ENCODE measurements at places on chromosomes 12 and 14. TPM values are rescaled to one million over a fixed set of nuclear protein-coding genes. Genes with fewer than 3 reads are reported as not detected.

DNA sequence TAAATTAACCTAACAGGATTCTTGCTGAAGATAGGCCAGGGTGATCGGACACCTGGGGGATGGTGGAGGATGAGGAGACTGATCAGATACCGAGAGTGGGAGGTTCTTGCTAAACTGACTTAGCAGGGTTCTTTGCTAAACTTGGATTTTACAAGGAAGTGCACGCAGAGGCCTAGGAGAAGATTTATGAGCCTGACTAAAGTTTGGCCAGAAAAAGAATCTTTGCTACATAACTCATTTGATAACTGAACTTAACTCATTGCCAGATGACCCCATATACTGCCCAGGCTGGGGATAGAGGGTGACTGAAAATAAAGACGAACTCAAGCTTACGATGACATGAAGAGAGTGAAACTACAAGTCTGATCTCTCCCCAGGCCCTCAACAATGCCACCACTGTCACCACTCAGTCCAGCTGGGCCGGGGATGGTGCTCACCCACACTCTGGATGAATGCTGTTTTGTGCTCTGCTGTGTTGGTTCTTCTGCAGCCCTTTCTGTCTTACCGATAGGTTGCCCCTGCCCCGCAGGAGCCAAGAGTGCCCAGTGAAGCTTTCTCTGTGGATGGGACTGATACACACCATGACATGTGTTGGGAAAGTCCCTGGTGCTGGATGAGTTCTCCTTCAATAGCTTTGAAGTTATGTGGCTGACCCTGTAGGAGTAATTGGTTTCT is 29.0 kb downstream of the PPFIBP1 start:
- no peaks in the 10 kb centered on the region for H3K27me3 ChIP-seq
- peak overlapping the region; percentile 71 for H3K27ac ChIP-seq
- no peaks in the 10 kb centered on the region for H3K36me3 ChIP-seq
- H3K4me3 ChIP-seq: no peak overlapping the region
- no peak for DNase-seq

DNA sequence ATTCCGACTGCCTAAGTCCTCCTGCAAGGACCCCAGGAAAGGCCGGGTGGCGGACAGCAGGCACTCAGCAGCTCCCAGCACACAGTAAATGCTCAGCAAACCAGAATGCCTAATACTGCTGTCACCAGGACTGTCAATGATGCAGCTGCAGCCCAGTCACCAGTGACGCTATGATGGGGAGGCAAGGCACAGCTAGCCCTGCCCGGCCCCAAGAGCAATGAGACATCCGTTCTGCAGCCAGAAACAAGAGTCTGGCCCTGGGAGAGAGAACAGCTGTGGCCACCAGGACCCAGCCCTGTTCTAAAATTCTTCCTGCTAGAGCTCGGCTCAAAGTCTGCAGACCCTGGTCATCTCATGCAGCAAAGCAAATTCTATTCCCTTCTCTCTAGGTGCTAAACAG is 69.8 kb downstream of the NCOR2 start:
- peak overlapping the region; percentile 74 for H3K27ac ChIP-seq
- peaks cover 17% of the 10 kb centered on the region for H3K36me3 ChIP-seq
- no peaks in the 10 kb centered on the region for H3K27me3 ChIP-seq
- peak; percentile 89 for DNase-seq

DNA sequence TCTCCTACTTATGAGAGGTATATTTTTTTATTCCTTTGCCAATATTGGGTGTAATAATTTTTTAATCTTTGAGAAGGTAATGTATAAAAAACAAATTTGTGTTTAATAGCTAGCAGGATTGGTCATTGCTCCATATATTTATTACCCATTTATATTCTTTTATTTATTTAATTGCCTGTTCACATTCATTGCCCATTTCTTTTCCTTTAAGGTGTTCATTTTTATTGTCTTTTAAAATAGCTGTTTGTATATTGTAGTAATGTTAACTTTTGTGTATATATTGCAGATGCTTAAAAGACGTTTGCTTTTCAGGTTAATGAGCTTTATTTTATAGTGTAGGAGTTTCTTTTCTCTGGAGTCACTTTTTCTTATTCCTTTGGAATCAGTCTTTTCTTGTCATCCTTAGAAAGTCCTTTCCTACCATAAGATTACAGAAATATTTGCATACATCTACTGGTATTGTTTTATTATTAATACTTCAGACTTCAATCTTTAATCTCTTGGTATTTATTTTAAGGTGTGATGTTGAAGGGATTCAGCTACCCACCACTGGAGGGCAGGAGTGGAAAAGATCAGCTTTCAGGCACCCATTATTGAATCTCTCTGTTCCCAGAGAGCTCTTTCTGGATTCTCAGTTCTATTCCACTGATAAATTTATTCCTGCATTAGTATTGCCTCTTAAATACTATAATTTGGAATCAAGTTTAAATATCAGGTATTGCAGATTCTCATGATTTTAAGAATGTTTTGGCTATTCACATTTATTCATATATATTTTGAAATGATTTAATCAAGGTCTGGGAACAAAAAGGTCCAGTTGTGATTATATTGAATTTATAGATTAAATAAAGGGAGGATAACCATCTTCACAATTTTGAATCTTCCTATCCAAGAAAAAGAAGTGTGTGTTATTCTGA is 17.3 kb downstream of the PPM1A start:
- no peak overlapping the region for H3K4me3 ChIP-seq
- H3K4me1 ChIP-seq: no peaks in the 10 kb centered on the region
- no peak for DNase-seq
- H3K36me3 ChIP-seq: no peaks in the 10 kb centered on the region
- H3K27ac ChIP-seq: no peak overlapping the region

GRCh38 chr14:53999061-53999488 is 42.5 kb upstream of the BMP4 start:
- H3K27me3 ChIP-seq: no peaks in the 10 kb centered on the region
- no peak overlapping the region for H3K4me3 ChIP-seq
- DNase-seq: no peak
- H3K4me1 ChIP-seq: no peaks in the 10 kb centered on the region
- H3K36me3 ChIP-seq: no peaks in the 10 kb centered on the region

DNA sequence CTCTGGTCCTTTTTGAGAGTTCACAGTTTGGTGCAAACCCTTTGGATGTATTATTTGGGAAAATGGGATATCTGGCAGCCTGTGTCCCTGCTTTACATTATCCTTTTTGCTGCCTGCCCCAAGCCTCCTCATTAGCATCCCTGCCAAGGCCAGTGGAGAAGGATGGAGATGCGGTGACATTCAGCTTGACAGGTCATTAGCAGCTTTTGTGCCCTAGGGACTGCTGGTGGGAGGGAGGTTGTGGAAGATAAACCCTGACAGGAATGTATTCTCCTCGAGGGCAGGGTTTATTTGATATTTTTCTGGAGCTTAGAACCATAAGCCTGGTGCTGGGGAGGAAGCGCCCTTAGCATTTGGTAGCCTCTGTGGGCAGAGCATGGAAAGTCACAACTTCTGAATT is 49.3 kb downstream of the PTPN11 start:
- no peaks in the 10 kb centered on the region for H3K27me3 ChIP-seq
- no peaks in the 10 kb centered on the region for H3K4me1 ChIP-seq
- no peak overlapping the region for H3K27ac ChIP-seq

DNA sequence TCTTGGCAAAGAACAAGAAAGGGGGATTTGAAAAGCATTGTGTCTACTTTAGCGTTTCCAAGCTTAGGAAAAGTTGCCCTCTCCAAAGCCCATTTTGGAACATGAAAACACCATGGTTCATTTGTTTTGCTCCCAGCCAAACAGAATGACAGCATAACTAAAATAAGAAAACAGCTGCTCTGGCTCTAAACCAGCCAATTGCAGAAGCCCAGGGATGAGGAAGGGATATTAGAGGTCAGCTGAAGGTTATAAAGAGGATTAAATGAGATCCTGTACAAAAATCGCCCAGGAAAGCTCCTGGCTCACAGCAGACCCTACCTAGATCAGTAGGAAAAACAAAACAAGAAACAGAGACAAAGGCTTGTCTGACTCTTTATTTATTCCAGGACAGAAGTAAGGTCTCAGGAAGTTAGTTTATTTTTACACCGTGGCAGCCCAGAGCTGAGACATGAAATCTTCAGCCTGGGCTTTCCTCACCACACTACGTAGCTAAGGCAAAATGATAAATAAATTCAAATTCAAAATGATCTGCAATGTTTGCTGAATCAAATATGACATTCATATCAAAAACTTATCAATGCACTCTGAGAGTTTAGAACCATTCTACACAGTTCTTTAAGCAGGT is 25.9 kb downstream of the SPX start:
- no peaks in the 10 kb centered on the region for H3K36me3 ChIP-seq
- H3K27me3 ChIP-seq: no peaks in the 10 kb centered on the region
- no peak overlapping the region for H3K4me3 ChIP-seq
- no peak for DNase-seq
- H3K4me1 ChIP-seq: no peaks in the 10 kb centered on the region

DNA sequence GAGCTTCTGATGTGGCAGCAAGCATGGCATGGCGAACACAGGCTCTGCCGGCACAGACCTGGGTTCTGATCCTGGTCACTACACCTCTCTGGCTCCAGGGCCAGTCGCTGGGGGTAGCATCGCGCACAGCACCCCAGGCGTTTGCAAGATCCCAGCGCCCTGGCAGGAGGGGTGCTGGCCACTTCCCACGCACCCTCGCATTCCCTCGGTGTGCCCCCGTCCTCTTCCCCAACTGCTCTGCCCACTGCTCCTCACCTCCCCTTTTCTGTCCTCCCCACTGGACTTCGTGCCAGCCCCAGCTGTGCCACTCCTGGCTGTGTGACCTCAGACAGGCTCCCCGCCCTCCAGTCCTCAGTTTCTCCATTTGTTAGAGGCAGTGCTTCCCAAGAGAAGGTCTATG is 2.8 kb downstream of the CDK2AP1 start:
- H3K27ac ChIP-seq: peak overlapping the region; percentile 83
- no peak for DNase-seq
- peaks cover 8% of the 10 kb centered on the region for H3K36me3 ChIP-seq
- no peaks in the 10 kb centered on the region for H3K27me3 ChIP-seq
- H3K4me1 ChIP-seq: peaks cover 3% of the 10 kb centered on the region

DNA sequence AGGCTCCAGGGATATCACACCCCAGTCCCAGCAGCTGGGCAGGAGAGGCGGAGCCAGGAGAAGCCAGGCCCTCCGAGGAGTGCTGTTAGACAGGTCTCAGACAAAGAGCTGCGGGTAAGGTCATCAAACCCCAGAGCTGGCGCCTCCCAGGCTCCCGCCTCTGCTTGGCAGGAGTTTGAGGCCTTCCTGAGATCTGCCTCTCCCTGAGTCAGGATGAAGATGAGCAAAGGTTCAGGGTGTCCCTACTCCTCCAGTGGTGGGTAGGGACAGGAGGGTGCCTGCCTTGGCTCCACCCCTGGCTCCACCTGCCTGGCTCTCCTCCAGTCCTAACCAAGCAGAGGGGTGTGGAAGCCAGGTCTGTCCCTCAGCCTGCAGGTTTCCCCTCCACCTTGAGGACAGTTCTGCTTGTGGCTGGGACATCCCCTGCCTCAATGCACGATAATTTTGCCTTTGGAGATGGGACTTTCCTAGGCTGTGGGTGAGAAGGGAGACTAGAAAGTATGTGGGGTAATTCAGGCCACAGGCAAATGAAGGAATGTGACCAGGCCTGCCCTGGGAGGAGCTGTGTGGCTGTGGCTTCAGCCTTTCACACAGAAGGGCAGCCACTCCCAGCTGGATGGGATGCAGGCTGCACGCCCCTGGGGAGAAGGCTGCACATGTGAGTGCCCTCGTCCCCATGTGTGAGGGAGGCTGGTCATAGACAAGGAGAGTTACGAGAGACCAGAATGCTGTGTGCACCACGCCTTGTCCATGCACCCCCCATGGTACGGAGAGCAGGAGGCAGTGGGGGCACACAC is 2.2 kb downstream of the PLEKHG6 start:
- H3K27me3 ChIP-seq: peaks cover 8% of the 10 kb centered on the region
- H3K36me3 ChIP-seq: no peaks in the 10 kb centered on the region
- H3K4me3 ChIP-seq: no peak overlapping the region
- H3K27ac ChIP-seq: no peak overlapping the region
- H3K4me1 ChIP-seq: peaks cover 3% of the 10 kb centered on the region

DNA sequence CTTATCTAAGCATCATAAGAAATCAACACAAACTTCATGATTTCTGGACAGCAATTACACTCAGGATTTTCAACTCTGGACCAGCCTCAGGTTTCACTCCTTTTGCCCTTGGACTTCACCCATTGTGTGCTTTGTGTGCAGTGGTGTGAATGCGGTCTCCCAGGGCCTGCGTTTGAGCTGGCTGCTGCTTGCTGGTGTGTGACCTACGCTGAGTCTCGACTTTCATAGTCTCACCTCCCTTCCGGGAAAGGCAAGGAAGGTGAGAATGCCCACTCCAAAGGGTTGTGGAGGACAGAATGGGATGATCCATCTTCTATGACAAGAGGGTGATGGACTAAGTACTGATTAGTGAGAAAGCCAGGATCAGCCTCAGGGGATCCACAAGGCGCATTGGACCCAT is 228.8 kb downstream of the C12orf75 start:
- no peak overlapping the region for H3K4me3 ChIP-seq
- H3K36me3 ChIP-seq: no peaks in the 10 kb centered on the region
- H3K4me1 ChIP-seq: peaks cover 10% of the 10 kb centered on the region
- no peak overlapping the region for H3K27ac ChIP-seq
- H3K27me3 ChIP-seq: no peaks in the 10 kb centered on the region

GRCh38 chr12:40049268-40049667 is 56.6 kb downstream of the SLC2A13 start:
- H3K27ac ChIP-seq: no peak overlapping the region
- H3K36me3 ChIP-seq: no peaks in the 10 kb centered on the region
- no peak overlapping the region for H3K4me3 ChIP-seq
- no peaks in the 10 kb centered on the region for H3K4me1 ChIP-seq
- no peaks in the 10 kb centered on the region for H3K27me3 ChIP-seq

DNA sequence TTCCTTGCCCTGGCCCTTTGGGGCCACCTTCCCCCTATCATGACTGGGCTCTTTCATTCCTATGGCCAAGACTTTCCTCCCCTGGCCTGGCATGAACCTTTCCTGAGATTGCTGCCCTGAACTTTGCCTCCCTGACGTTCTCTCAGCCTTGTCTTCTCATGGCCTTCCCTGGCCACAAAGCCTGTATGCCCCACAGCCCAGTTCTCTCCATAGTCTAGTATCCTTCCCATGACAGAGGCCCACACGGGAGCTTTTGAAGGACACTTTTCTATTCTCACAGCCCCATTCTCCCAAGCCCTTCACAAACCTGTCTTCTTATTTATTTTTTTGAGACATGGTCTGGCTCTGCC is 4.5 kb upstream of the RNU7-1 start:
- peaks cover 31% of the 10 kb centered on the region for H3K4me1 ChIP-seq
- no peaks in the 10 kb centered on the region for H3K27me3 ChIP-seq
- no peak for DNase-seq
- peak overlapping the region; percentile 93 for H3K27ac ChIP-seq
- no peak overlapping the region for H3K4me3 ChIP-seq

TFCP2 gene
- 3.0 TPM for total RNA-seq

SLCO1B1 gene
- not detected for total RNA-seq
